Activated CD4-positive, alpha-beta T cell treated with anti-CD3 and anti-CD28 coated beads, Interleukin-10, Interleukin-2, amounts not matched to agents 100 ng/mL and 50 ng/mL, durations not matched to agents 16 hours and 8 hours (primary cell): ENCODE measurements at places on chromosomes 2 and 18.

DNA sequence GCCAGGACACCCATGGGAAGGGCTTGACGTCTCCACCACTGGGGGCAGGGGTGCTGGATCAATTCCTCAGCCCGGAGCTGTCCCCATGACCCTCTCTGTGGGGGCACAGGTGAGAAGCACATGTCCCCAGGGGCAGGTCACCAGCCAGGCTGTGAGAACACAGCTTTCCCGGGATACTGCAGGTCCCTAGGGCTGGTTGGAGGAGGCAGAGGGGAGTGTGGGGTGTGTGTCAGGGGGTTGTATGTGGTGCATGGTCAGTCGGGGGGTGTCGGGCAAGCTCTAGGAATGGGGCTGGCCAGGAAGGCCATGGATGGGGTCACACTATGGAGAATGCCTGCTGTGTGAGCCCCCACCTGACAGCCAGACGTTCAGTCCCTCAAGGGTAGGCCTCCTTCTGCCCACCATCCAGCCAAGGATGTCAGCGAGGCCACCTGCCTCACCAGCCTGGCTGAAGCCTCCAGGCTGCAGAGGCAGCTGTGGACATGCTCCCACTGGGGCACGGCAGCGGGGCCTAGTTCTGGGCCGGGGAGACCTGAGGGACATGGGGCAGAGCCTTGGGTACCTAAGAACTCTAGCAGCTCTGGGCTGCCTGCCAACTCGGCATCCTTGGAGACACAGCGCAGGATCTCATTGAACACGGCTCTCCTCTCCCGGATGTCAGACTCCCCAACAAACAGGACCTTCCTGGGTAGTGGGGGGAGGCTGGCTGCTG, 10.3 kb downstream of the HS1BP3 start:
- DNase-seq, result no peak

- no peak for DNase-seq
These were observed 38.1 kb downstream of the MBOAT2 start for GRCh38 chr2:8965216-8965969.

- DNase-seq, result peak; percentile 84
These were observed 70.4 kb downstream of the IL1R2 start for GRCh38 chr2:102061962-102062795.

- DNase-seq, result no peak
These were observed 420.7 kb upstream of the TRIB2 start for GRCh38 chr2:12295856-12296519.

DNA sequence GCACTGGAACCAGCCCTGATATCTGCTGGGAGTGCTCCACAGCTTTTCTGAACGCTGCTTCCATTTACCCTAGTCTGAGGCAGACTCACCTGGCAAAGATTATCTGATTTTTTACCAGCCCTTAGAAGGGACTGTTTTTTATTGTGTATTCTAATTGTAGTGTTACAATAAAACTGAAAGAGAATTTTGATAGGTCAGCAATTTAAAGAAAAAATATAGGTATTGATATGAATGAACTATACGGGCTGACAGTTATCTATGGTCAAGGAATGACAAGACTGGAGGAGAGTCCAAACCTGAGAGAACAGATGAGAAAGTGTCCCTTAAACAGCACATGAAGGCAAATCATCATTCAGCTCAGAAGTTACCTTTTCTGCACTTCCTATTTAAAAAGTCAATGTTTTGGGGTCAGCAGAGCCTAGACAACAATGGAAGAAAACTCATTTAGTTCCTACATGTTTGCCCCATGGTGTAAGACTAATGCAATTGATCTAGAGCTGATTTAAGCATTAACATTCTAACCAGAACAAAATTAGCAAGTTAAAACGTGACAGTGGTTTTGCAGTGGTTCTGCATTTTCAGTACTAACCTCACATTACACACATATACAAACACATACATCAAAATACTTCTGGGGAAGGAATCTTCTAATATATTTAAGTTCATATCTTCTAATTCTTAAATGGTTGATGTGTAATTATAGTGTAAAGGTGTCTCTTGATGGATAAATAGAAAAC, 500.9 kb downstream of the TGIF1 start:
- DNase-seq, result no peak

DNA sequence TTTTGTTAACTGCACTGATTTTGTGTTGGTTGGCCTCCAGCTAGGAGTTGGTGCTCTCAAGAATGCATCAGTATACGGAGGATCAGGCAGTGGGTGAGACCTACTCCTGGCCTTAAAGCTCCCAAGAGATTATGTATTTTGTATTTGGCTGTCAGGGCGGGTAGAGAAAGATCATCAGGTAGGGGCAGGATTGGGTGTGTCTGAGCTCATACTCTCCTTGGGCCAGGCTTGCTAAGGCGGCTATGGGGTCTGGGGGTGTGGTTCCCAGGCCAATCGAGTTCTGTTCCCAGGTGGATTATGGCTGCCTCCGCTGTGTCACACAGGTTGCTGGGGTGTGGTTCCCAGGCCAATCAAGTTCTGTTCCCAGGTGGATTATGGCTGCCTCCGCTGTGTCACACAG, 28.9 kb upstream of the IL1RN start:
- DNase-seq, result no peak

- no peak for DNase-seq
These were observed 30.1 kb upstream of the ZNF516 start for GRCh38 chr18:76524900-76525698.

GRCh38 chr2:19785867-19786266, 115.9 kb downstream of the TTC32 start:
- DNase-seq, result no peak

- DNase-seq, result no peak
These were observed 456.6 kb upstream of the UBE2E3 start for GRCh38 chr2:180523621-180524340.

GRCh38 chr2:42510608-42511243, 16.9 kb upstream of the KCNG3 start:
- DNase-seq, result no peak

DNA sequence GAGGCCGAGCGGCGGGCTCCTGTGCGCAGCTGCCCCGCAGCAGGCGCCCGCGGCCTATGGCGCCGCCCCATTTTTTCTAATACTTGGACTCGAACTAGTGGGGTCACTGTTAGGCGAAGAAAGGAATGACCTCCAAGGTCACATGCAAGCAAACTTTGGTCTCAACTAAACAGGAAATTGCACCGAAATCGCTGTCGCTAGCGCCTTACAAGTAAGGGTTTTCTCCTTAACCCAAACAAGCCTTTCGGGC, 339 bp downstream of the ACAA2 start:
- no peak for DNase-seq

- peak; percentile 53 for DNase-seq
These were observed 13.2 kb downstream of the ASB1 start for GRCh38 chr2:238439917-238440316.

GRCh38 chr2:209642146-209642820, 129.3 kb upstream of the UNC80 start:
- no peak for DNase-seq

GRCh38 chr2:241942416-241943208, 73.1 kb downstream of the RTP5 start:
- no peak for DNase-seq

GRCh38 chr2:216109962-216110614, 940 bp downstream of the XRCC5 start:
- peak; percentile 38 for DNase-seq

DNA sequence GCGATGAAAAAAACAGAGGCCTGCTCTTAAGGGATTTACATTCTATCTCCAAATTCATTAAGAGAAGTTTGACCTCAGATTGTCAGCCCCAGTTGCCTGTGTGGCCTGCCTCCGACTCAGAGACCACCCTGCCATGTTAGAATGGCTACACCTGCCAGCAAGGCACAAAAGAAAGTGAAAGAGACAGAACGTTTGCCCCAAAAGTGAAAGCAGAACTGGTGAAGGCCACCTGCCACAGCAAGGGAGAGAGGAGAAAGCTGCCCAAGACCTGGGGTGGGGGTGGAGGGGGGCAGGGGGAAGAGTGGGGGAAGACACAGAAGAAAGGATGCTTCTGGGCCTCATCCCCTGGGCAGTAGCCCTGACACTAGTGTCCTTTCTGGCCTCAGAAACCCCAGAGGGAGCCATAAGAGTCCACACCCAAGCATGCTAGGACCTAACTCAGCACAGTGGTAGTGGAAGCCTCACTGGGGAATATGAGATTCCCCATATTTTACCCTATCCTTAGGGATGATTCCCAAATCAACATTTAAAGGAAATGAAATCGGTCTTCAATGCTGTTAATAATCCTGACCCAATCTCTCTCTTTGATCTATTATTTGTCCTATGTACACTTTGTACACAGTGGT, 389.7 kb downstream of the TXNL1 start:
- no peak for DNase-seq

DNA sequence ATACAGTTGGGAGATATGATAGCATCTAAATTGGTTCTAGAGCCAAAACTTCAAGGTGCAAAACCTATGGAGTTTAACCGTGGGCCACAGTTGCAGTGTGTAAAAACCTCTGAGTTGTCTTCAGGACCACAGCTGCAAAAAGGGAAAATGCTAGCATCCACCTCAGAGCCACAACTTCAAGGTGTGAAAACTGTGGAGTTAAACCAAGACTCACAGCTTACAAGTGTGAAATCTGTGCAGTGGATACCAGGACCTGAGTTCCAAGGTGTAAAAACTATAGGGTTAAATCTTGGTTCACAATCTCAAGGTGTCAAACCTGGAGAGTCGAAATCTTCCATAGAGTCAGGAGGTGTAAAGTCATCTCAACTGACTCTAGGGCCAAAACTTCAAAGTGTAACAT, 10.4 kb upstream of the ZNF512 start:
- peak; percentile 68 for DNase-seq

- DNase-seq, result no peak
These were observed 176.7 kb downstream of the MTX2 start for GRCh38 chr2:176445956-176446355.

GRCh38 chr2:45688479-45689298, 37.2 kb downstream of the PRKCE start:
- no peak for DNase-seq

DNA sequence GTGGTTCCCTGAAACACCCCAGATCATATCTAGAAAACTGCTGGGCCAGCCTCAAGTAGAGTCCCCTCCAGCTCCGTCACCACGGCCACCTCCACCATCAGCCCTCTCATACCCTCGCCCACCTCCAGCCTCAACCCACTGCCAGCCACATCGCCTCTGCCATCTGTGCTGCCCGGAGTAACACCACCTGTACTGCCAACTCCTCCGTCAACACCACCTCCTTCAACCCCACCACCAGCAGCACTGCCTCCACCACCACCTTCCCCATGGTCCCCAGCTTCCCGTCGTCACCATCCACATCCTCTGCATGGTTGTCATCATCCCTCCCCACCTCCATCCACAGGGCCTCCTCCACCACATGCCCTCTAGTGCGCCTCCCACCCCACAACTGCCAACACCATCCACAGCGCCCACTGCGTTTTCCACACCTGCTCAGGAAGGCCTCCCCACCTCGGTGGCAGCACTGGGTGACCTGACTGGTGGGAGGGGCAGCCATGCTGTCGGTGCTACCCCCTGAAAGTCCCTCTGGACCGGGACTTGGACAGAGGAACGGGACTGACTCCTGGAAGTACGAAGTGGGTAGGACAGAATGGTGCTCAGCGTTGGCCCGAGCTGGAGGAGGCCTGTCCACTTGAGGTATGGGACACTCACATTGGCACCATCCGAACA, 1.6 kb downstream of the SNED1 start:
- no peak for DNase-seq

- no peak for DNase-seq
These were observed 14.8 kb downstream of the STRN start for GRCh38 chr2:36951574-36951973.

DNA sequence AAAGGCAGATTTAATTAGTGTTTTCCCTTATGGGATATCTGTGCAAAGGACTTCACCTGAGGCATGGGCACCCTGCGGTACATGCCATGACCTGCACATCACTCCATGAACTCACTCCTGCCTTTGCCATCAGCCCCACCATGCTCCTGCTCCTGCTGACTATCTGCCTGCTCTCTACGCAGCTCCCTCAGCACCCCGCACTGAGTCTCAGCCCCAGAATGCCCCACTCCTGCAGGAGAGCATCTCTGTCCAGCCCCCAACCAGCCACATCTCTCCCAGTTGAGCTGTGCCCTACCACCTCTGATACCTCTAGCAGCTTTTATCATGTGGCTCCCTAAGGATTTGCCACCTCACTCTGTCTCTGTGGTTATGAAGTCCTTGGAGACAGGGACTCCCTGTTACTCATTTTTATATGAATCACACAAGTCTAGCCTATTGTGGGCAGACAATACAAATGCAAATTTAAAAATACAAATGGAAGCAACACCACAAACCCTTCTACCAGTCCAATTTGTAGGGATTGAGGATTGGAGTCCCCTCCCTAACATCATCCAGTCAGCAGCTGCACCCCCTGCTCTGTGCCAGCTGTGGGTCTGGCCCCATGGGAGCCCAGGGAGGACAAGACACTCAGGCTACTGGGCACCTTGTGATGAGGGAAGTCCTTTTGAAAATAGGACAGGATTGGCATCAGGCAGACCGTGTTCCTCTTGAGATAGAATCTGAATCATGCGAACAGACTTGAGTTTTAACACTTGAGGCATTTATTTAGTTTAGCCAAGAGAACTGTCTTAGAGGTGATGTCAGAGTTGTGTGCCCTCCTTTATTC, 689.6 kb upstream of the HS6ST1 start:
- no peak for DNase-seq

DNA sequence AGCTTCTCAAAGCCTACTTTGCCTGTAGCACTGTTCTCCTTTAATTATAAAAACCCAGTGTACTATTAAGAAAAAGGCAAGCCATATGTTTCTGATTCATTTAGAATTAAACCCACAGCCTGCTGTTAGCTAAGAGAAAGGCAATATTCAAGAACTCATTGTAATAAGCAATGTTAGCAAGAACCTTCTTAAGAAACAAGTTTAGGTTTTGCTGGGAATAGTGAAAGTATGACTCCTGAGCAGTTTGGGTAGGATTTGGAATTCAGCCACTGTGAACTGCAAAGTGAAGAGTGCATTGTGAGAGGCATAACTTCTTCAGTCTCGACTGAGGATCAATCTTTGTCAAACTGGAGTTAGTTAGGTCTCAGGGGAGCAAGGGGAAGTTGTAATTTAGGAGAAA, 206.5 kb upstream of the NT5C1B start:
- no peak for DNase-seq

GRCh38 chr2:97760480-97761049, 47.2 kb downstream of the ZAP70 start:
- DNase-seq, result no peak

- DNase-seq, result no peak
These were observed 21.5 kb upstream of the SERPINB7 start for GRCh38 chr18:63753676-63754075.

GRCh38 chr2:39181297-39181696, 60.4 kb upstream of the SOS1 start:
- DNase-seq, result no peak

- DNase-seq, result no peak
These were observed 78.0 kb downstream of the CRIM1 start for GRCh38 chr2:36433311-36434217.

DNA sequence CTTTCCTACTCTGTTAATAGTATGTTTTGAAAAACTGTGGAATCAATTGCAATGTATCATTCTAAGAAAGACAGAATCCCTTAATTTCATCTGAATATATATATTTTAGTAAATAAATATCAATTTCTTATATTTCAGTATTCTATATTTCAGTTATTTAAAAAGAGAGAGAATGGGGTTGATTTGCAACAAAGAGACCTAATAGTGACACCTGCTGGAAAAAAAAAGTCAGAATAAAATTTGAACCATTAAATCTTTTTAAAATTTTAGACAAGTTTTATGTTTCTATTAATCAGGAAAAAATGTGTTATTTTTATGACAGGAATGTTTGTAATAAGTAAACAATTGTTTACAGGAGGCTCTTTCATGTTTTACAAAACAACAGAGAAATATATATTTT, 20.7 kb upstream of the CCNT2 start:
- DNase-seq, result no peak
